ENCODE measurements at places on chromosomes 16 and 17.

DNA sequence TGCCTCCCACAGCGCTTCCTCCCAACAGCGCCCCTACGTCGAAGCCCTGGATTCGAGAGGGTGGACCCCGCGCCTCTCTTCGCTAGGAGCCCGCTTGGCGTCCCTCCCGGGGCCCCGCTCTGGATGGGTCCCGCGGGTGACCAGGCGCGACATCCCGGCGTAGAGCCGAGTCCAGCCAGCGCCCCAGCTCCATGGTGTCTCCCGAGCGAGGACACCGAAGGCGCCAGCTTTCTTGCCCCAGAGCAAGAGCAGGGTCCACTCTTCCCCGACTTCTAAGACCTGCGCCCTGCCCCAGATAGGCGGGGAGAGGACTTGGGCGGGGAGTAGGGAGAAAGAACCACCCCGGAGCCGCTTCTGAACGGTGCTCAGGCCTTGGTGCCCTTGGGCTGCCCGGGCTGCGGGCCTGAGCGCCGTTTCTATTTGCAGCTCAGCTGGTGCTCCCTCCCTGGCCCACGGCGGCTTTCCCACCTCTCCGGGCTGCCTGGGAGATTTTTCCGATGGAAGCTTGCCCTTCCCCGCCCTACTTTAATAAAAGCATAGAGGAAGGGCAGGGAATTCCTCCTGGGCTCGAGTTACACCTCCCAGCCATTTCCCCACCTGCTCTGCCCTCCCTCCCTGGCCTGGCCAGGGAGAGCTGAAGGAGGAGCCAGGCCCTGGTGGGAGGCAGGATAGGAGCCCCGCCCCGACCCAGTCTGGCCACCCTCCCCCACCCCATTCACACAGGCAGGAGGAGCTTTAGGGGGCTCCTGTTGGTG is 1.8 kb downstream of the MMP15 start:
- DNase-seq: no peak

- no peak for DNase-seq
These were observed 4.9 kb downstream of the SLFN14 start for GRCh38 chr17:35555691-35556090.

GRCh38 chr16:4892361-4893102 is 44.4 kb downstream of the PPL start:
- no peak for DNase-seq

DNA sequence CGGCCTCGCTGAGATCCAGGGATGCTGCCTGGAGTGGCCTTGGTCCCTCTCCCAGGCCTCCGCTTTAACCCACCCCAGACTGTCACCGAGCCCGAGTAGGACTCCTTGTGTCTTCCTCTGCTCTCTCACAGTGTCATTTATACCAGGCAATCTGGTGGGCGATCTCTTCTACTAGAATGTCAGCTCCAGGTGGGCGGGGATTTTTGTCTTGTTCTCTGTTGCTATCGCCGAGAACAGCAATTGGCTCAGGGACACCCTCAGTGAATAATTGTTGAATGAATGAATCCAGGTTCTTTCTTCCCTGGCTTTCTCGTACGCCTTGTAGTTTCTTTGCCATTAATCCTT is 591 bp downstream of the DHX38 start:
- peak; percentile 59 for DNase-seq

GRCh38 chr17:30939051-30939689 is 17.4 kb downstream of the ADAP2 start:
- DNase-seq: no peak

- DNase-seq: no peak
These were observed 9.9 kb downstream of the RARA start for GRCh38 chr17:40318830-40319391.

GRCh38 chr16:13441675-13442074 is 478.3 kb upstream of the ERCC4 start:
- DNase-seq: peak; percentile 21

- DNase-seq: no peak
These were observed 11.3 kb upstream of the STAC2 start for GRCh38 chr17:39236981-39237441.

- DNase-seq: no peak
These were observed 112.6 kb downstream of the IRF8 start for GRCh38 chr16:86011532-86011931.

DNA sequence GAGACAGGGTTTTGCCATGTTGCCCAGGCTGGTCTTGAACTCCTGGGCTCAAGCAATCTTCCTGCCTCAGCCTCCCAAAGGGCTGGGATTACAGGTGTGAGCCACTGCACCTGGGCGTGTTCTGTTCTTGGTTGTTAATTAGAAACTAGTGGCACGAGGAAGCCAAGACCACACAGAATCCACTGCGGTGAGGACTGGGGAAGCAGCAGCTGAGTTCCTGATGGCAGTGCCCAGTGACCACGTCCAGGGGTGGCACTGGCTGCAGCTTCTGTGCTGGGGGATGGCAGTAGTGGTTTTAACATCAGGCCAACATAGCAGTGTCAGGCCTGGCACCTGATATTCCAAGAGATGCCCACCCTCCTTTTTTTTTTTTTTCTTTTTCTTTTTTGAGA is 39.7 kb upstream of the NDRG4 start:
- no peak for DNase-seq

GRCh38 chr16:85847681-85848601 is 48.4 kb downstream of the COX4I1 start:
- no peak for DNase-seq

- peak; percentile 62 for DNase-seq
These were observed 522 bp upstream of the VEZF1 start for GRCh38 chr17:57988301-57989250.

GRCh38 chr16:62883509-62883908 is 847.3 kb upstream of the CDH8 start:
- no peak for DNase-seq

GRCh38 chr17:1752425-1753262 is 9.2 kb upstream of the SERPINF1 start:
- DNase-seq: no peak

DNA sequence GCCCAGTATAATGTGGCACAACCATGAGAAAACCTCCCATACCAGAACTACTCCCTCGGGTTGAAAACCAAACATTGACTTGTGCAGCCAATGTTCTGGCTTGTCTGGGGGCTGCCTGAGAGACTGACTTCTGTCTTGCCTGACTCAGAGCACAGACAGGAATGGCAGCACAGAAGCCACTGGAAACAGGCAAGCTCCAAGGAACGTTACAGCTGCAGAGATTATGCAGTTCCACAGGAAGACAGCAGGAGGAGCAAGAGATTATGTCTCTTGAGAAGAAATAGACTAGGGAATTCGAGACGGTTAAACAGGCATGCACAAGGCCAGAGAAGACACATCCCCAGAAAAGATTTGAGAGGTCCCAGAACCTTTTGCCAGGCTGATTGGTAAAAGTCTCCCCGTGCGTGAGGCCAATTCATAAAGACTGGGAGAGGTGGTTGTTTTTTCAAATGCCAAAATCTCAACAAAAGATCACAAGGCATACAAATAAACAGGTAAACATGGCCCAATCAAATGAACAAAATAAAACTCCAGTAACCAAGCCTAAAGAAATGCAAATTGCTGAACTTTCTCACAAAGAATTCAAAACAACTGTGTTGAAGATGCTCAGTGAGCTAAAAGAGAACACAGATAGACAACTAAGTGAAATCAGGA is 90.6 kb upstream of the CDH5 start:
- no peak for DNase-seq

DNA sequence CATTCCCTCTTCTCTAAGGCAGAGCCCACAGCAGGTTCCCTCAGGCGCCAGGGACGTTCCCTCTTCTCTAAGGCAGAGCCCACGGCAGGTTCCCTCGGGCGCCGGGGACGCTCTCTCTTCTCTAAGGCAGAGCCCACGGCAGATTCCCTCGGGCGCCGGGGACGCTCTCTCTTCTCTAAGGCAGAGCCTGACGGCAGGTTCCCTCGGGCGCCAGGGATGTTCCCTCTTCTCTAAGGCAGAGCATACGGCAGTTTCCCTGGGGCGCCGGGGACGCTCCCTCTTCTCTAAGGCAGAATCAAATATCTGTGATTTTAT is 24.3 kb downstream of the ACSF3 start:
- no peak for DNase-seq

- peak; percentile 59 for DNase-seq
These were observed 17.2 kb downstream of the CD300LB start for GRCh38 chr17:74513987-74514631.

DNA sequence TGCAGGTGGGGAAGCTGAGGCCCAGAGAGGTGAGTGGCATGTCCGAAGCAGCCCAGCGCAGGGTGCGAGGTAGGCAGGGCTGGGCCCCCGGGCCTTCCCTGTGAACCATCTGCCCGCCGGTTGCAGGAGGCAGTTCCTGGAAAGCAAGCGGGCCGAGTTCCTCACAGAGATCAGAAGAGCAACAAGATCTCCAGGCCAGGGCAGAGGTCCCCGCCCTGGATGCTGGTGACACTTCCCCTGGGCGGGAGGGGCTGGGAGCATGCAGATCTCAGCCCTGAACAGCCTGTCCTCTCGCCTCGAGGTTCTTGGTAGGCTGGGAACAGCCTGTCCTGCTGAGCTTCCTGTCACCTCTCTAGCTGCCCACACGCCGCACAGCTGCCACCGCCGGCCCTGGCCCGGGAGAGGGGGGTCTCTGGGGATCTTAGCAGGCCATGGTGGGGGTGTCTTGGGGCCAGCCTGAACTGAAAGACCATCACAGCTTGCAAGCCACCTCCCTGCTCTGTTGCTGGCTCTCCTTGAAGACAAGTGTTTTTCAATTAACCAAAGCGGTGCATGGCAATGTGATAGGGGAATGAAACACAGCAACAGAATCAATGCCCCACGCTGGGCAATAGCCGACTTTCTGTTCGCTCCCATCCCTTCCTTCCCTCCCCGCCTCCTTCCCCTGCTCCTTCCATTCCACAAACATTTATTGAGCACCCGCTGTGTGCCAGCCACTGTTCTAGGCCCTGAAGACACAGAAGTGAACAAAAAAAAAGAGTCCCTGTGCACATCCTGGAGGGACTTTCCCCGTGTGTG is 31.7 kb downstream of the SOCS1 start:
- peak; percentile 81 for DNase-seq

GRCh38 chr17:38428643-38429371 is 543 bp downstream of the ARHGAP23 start:
- no peak for DNase-seq

- no peak for DNase-seq
These were observed 10.8 kb downstream of the MYO1C start for GRCh38 chr17:1481736-1482135.

GRCh38 chr17:8921147-8921546 is 44.4 kb downstream of the PIK3R5 start:
- no peak for DNase-seq

GRCh38 chr16:77972062-77972392 is 50.3 kb upstream of the CLEC3A start:
- no peak for DNase-seq

GRCh38 chr16:84868328-84868727 is 48.5 kb downstream of the CRISPLD2 start:
- DNase-seq: no peak

- DNase-seq: no peak
These were observed 10.3 kb downstream of the NSMCE1 start for GRCh38 chr16:27258241-27258734.

DNA sequence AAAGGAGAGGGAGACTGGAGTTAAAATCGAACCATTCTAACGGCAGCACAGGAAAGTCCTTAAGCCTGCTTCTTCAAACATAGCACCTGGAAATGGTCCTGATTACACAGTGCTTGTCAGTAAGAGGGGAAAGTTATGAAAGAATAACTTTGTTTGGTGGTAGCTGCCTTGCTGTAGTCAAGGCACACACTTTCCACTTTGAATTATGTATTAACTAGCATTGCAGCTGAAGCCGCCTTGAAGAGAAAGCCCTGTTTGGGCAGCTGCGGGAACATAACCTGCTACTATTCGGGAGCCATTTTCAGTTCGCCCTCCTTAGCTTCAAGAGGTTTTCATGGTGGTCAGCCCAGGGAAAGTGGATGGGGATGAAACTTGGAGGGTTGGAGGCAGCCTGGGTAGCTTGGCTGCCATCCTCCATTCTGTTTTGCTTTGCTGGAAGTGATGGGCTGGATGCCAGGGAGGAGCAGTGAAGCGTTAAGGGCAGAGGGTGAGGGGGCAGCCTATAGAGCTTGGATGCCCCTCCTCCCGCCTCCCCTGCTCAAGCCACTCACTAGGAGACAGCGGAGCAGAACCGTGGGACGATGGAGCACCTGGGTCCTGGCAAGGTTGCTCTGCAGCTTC is 5.3 kb upstream of the HAS3 start:
- DNase-seq: no peak

- no peak for DNase-seq
These were observed 20.3 kb upstream of the GLIS2 start for GRCh38 chr16:4295581-4295980.

GRCh38 chr16:57741660-57742191 is 6.2 kb downstream of the KATNB1 start:
- DNase-seq: no peak

GRCh38 chr16:57663436-57663835 is 4.7 kb upstream of the ADGRG3 start:
- no peak for DNase-seq

DNA sequence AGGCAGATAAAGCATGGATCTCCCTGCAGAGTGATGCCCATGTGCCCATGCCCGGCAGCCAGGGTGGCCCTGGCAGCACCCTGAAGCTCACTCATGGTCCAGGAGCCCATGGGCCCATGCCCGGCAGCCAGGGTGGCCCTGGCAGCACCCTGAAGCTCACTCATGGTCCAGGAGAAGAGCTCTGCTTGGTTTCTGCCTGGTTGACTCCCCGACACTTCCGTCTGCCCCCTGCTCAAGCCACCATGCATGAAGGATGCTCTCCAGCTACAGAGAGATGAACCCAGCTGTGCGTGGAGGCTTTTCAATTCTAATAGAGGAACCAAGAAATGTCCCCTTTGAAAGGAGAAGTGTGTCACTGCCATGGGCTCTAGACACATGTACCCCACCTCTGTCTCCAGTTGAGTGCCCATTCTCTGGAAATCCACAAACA is 8.7 kb downstream of the CCL17 start:
- no peak for DNase-seq

- no peak for DNase-seq
These were observed 2.3 kb downstream of the BANP start for GRCh38 chr16:87953308-87954215.

GRCh38 chr16:69848637-69849545 is 86.8 kb downstream of the WWP2 start:
- no peak for DNase-seq

- DNase-seq: peak; percentile 19
These were observed 395 bp downstream of the STXBP4 start for GRCh38 chr17:54968988-54969332.

DNA sequence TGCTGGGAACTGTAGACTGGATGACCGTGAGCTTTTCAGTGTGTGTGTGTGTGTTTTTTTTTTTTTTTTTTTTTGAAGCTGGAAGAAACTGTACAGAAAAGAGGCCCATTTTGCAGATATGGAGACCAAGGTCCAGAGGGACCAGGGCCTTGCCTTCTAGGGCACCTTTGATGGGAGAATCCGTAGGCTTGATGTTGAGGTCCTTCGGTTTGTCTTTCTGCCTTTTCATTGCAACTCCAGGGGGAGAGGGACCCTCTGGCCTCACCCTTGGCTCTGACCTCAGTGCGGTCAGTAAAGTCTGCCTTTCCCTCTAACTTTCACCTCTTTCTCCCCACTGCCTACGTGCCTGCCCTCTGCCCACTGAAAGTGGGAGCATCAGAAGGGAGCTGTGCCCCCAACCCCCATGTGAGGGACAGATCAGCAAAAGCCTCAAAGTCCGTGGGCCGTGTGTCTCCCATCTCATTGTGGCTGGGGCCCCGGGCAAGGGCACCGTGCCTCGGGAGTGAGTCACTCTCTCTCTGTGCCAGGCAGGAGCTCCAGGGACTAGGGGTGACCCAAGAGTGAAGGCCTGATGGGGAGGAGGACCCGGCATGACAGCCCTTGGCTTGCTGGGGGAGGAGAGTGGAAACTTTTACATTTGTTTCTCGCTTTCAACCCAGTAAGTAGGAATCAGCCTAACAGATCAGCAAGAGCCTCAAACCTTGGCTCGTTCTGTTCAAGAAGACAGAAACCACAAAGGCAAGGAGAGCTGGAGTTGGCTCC is 123.6 kb downstream of the CMIP start:
- peak; percentile 77 for DNase-seq
